Transverse colon (tissue), 4 donors: ENCODE measurements at places on chromosomes 12 and 14.

DNA sequence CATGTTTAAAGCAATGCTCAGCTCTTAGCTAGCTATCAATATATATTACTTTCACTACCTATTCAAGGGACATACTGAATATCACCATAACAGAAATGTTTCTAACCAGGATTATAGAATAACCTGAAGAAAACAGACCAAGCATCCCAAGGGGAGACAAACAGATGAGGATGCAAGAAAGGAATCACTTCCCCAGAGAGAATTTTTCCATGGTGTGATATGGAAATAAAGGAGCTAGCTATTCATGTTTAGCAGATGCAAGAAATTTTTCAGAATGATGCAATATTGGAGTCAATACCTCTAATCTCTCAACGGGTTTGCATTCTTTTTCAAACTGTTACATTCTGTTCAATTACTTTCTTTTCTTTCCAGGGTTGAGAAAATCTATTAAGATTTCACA, 538.9 kb upstream of the FLRT2 start:
- DNase-seq = no peak

DNA sequence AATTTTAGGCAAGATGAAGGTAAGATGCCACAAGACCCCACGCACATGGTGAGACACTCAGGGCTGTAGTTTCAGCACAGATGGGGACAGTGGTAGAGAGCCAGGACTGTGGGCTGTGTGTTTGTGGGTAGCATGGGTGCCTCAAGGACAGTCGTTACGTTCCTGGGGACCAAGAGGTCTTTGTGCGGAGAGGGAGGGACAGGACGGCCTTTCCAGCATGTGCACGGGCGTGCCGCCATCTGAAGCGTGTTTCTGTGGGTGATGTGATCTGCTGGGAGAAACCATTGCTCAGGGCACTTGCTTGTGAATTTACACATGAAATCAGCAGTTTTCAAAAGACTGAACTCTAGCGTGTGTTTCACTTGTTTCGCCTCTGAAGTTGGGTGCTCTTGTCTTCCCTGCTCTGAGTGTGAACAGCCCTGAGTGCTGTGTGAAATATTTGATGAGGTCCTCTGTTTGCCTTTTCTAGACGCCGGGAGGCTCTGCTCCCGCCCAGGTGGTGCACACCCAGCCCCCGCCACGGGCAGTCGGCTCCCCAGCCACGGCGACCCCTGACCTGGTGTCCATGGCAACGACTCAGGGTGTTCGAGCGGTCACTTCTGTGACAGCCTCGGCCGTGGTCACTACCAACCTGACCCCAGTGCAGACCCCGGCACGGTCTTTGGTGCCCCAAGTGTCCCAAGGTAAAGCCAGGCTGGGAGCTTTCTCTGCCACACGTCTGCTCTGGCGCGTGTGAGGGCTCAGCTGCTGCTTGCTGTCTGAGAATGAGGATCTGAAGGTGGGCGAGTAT, 82.3 kb downstream of the DDX51 start:
- no peak for DNase-seq

GRCh38 chr14:30058401-30058800, 130.8 kb upstream of the PRKD1 start:
- no peak for DNase-seq

DNA sequence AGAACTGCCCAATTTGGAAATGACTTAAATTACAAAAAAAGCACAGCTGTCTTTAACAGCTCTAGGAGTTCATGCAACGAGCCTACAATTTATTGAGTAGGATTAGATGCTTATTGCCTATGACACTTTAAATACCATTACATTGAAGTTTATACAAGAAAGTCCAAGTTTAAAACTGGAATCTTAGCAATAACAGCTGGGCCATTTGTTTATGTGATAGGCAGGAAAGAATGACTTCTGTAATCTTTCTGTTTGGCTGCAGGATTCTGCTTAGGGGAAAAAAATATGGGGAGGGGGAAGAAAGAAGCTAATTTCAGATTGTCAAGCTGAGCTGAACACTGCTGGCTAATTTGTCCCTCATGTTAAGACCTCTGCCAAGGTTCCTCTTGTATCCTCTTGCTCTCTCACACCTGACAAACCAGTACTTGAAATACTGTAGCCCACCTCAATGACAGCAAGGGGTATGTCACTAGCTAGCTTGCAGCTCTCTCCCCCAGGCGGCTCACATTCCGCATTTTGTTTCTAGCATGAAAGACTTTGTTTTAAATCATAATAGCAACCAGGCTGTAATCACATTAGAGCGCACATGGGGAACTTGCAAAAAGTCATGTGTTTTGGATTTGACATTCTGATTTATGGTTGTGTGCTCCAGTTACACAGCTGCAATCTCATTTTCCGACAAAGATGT, 384.8 kb downstream of the BMP4 start:
- no peak for DNase-seq

DNA sequence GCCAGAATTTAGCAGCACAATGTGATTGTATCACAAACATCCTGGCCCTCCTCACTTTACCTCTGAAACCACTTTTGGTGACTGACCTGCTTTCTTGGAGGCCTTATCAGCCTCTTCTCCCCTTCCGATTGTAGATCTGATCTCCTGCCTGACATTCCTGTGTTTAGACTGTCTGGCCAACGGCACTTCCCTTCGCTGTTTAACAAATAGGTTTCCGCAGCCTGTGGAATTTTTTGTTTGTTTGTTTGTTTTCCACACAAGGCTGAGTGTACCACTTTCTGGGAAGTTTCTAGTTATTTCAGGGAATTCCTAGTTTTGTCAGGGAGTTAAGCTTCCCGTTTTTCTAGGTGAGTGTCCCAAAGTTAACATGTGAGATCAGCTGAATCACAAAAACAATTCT, 65.9 kb upstream of the CDKN3 start:
- DNase-seq = no peak
